ENCODE measurements at places on chromosomes 4 and X. TPM values are rescaled to one million over a fixed set of nuclear protein-coding genes. Genes with fewer than 3 reads are reported as not detected.

DNA sequence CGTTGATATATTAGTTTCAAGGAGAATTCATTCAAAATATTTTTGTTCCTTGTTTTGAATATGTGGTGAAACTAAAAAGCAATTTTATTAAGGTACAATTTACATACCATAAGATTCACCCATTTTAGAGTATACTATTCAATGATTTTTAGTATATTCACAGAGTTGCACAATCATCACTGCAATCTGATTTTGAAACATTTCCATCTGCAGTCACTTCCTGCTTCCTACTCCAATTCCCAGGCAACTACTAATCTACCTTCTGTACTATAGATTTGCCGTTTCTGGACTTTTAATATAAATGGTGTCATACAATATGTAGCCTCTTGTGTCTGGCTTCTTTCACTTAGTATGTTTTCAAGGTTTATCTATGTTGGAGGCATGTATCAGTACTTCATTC is 71.3 kb downstream of the SLC9A7 start:
- no peaks in the 10 kb centered on the region for H3K27me3 ChIP-seq
- H3K36me3 ChIP-seq = no peaks in the 10 kb centered on the region
- peaks cover 18% of the 10 kb centered on the region for H3K4me1 ChIP-seq
- DNase-seq = no peak
- no peak overlapping the region for H3K27ac ChIP-seq

DNA sequence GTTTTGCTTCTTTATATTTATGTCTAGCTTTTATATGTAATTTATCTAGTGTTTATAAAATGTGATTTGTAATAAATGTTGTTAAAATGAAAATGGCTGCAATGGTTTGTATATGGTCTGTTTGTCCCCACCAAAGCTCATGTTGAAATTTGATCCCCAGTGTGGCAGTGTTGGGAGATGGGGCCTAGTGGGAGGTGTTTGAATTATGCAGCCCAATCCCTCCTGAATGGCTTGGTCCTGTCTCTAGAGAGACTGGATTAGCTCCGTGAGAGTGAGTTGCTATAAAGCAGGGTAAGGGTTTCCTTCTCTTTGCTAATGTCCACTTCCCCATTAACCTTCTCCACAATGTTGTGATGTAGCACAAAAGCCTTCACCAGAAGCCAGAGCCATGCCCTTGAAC is 30.0 kb upstream of the JADE3 start:
- no peak overlapping the region for H3K27ac ChIP-seq
- no peak overlapping the region for H3K4me3 ChIP-seq
- H3K4me1 ChIP-seq = no peaks in the 10 kb centered on the region
- H3K36me3 ChIP-seq = no peaks in the 10 kb centered on the region
- no peak for DNase-seq

- H3K4me3 ChIP-seq = no peak overlapping the region
- H3K4me1 ChIP-seq = peaks cover 3% of the 10 kb centered on the region
- H3K27me3 ChIP-seq = no peaks in the 10 kb centered on the region
- no peak for DNase-seq
Observed at GRCh38 chrX:16552546-16552945, 97.4 kb upstream of the S100G start.

- H3K27ac ChIP-seq = no peak overlapping the region
- no peaks in the 10 kb centered on the region for H3K36me3 ChIP-seq
- no peak overlapping the region for H3K4me3 ChIP-seq
- H3K27me3 ChIP-seq = no peaks in the 10 kb centered on the region
Observed at GRCh38 chrX:16114611-16115010, 8.8 kb upstream of the GRPR start.

DNA sequence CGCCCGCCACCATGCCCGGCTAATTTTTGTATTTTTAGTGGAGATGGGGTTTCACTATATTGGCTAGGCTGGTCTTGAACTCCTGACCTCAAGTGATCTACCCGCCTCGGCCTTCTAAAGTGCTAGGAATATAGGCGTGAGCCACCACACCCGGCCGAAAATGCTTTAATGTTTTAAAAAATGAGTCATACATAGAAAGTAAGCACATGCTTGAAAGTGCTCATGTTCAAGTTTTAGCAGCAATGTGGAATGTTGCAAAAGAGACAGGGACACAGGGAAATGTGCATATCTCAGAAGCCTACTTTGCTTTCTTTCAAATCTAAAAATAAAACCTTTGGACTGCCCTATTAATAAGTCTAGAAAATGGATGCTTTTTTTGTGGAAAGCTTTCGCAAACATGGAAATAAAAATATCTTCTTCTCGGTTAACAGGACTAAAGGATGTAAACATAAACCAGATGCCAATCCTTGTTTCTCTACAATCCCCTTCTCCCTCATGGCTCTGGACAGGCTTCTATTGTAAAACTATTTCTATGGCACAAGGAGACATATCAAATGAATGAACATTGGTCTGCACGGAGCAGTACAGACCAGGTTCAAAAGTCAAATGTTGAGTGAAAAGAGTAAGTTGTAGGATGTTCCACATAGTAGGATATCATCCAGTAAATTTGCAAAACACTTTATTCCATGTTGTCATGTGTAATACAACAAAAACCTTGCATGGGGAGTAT is 15.0 kb downstream of the MECP2 start:
- H3K27me3 ChIP-seq = no peaks in the 10 kb centered on the region
- no peak overlapping the region for H3K4me3 ChIP-seq
- DNase-seq = no peak

DNA sequence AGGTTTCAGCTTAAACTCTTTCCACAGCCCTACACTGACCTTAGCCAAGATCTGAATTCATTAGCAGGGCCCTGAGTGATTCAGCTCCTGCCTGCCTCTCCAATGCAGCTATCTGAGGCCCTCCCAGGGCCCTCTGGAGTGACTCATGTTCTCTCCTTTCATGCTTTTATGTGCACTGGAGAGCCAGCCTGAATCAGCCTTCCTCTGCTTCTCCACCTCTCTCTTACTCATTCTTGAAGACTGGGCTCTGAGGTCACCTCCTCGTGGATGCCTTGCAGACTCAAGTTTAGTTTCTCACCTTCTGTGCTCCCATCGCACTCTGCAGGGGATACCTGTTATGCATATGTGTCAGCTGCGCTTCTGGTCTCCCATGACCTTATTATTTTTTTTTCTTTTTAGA is 3.1 kb upstream of the OCIAD2 start:
- no peak overlapping the region for H3K27ac ChIP-seq
- H3K36me3 ChIP-seq = peaks cover 6% of the 10 kb centered on the region
- no peaks in the 10 kb centered on the region for H3K27me3 ChIP-seq
- H3K4me3 ChIP-seq = no peak overlapping the region

DNA sequence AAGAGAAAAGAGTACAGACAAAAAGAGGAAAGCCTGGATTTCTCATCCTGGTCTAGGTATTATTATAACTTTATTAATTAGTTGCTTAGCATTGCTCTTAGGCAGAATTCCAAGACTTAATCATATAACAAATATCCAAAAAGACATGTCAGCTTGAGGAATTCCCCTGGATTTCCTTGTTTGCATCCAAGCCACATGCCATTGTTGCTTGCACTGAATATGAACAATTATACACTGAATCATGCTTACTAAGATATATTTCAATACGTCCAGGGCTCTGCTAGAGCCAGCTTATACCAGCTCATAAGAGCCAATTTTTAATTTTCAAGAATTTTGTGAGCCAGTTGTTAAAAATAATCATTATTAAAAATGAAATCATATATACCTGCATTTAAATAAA is 5.5 kb upstream of the TLR10 start:
- no peaks in the 10 kb centered on the region for H3K27me3 ChIP-seq
- H3K36me3 ChIP-seq = no peaks in the 10 kb centered on the region
- no peak for DNase-seq
- no peak overlapping the region for H3K27ac ChIP-seq
- no peak overlapping the region for H3K4me3 ChIP-seq

GRCh38 chr4:73540826-73541225 is 59.3 kb downstream of the AFM start:
- no peaks in the 10 kb centered on the region for H3K36me3 ChIP-seq
- peaks cover 4% of the 10 kb centered on the region for H3K27me3 ChIP-seq
- DNase-seq = no peak
- no peak overlapping the region for H3K27ac ChIP-seq
- H3K4me1 ChIP-seq = peaks cover 8% of the 10 kb centered on the region
- no peak overlapping the region for H3K4me3 ChIP-seq

GRCh38 chr4:87543835-87544461 is 14.8 kb upstream of the SPARCL1 start:
- no peak for DNase-seq
- no peaks in the 10 kb centered on the region for H3K36me3 ChIP-seq
- H3K27ac ChIP-seq = no peak overlapping the region
- no peaks in the 10 kb centered on the region for H3K4me1 ChIP-seq
- peaks cover 5% of the 10 kb centered on the region for H3K27me3 ChIP-seq

GRCh38 chr4:8230891-8231290 is 31.8 kb downstream of the SH3TC1 start:
- DNase-seq = no peak
- no peaks in the 10 kb centered on the region for H3K27me3 ChIP-seq
- H3K4me1 ChIP-seq = peaks cover 23% of the 10 kb centered on the region
- no peak overlapping the region for H3K4me3 ChIP-seq
- H3K27ac ChIP-seq = no peak overlapping the region
- peaks cover 8% of the 10 kb centered on the region for H3K36me3 ChIP-seq

DNA sequence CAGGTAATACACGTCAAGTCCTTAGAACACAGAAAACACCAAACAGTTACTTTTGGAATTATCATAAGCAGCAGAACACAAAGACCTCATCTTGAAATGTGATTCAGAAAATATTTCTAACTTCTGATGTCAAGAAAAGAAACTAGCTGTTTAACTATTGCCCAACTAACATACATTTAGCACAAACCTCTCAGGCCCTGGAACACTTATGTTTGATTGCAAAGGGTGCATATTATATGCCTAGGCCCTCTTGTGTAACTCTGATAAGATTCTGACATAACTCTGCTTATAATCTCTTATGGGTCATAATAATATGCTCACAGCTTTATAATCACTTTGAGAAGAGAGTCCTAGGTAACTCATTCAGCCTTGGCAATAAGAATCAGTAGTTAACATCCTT is 62.6 kb downstream of the TBC1D9 start:
- no peak overlapping the region for H3K27ac ChIP-seq
- DNase-seq = no peak
- H3K36me3 ChIP-seq = no peaks in the 10 kb centered on the region
- H3K4me1 ChIP-seq = no peaks in the 10 kb centered on the region
- H3K4me3 ChIP-seq = no peak overlapping the region
- peaks cover 7% of the 10 kb centered on the region for H3K27me3 ChIP-seq

GRCh38 chr4:90438522-90438921 is 311.3 kb downstream of the CCSER1 start:
- no peaks in the 10 kb centered on the region for H3K36me3 ChIP-seq
- no peak overlapping the region for H3K27ac ChIP-seq
- H3K4me1 ChIP-seq = no peaks in the 10 kb centered on the region
- DNase-seq = no peak
- no peaks in the 10 kb centered on the region for H3K27me3 ChIP-seq

DNA sequence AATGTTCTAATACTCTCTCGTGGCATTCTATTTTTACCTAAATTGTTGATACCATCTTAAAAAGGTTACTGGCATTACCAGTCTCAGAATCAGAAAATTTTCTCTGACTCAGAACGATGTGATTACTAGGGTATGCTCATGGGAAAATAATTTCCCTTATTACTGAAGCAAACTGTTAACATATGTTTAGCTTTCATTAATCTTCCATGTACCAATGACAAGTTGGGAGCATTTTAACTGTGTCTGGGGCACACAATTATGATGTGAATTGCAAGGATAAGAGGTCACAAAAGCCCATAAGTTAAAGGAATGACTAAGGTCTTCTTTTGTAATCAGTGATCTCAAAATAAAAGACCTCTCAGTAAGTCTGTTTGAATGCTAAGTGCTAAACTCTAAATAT is 1254.6 kb downstream of the PCDH18 start:
- no peaks in the 10 kb centered on the region for H3K27me3 ChIP-seq
- no peak overlapping the region for H3K4me3 ChIP-seq
- H3K4me1 ChIP-seq = no peaks in the 10 kb centered on the region
- H3K36me3 ChIP-seq = no peaks in the 10 kb centered on the region
- no peak for DNase-seq

GRCh38 chr4:147101678-147102077 is 156.0 kb upstream of the TTC29 start:
- H3K4me1 ChIP-seq = no peaks in the 10 kb centered on the region
- no peak for DNase-seq
- no peaks in the 10 kb centered on the region for H3K36me3 ChIP-seq
- no peak overlapping the region for H3K4me3 ChIP-seq

GRCh38 chr4:70177090-70177489 is 18.4 kb upstream of the ODAM start:
- no peaks in the 10 kb centered on the region for H3K4me1 ChIP-seq
- H3K27ac ChIP-seq = no peak overlapping the region
- peaks cover 2% of the 10 kb centered on the region for H3K27me3 ChIP-seq
- no peaks in the 10 kb centered on the region for H3K36me3 ChIP-seq

Gene MAGEA11
- not detected for total RNA-seq

Gene SSX2B
- total RNA-seq = not detected

Gene P2RY4
- 0.23 TPM for total RNA-seq

Gene MAGEC2
- total RNA-seq = not detected

Gene CT47B1
- total RNA-seq = not detected

Gene HERC5
- total RNA-seq = 21.1 TPM

Gene MMRN1
- total RNA-seq = 0.04 TPM

Gene COL25A1
- total RNA-seq = not detected

Gene HMGN5
- total RNA-seq = 6.6 TPM
